ENCODE measurements at places on chromosomes 2 and 18. TPM values are rescaled to one million over a fixed set of nuclear protein-coding genes. Genes with fewer than 3 reads are reported as not detected.

Gene SLC9A2
- not detected for total RNA-seq

Gene TRIM54
- total RNA-seq, result 0.17 TPM

Gene PID1
- total RNA-seq, result 0.55 TPM

Gene RPE
- total RNA-seq, result 37.3 TPM

Gene CAVIN2
- total RNA-seq, result not detected

All from CD4-positive, alpha-beta memory T cell (primary cell).